ENCODE measurements at places on chromosomes 16 and 17.
A peak's percentile ranks its signal among the peaks of the same experiment; 100 is the strongest.

DNA sequence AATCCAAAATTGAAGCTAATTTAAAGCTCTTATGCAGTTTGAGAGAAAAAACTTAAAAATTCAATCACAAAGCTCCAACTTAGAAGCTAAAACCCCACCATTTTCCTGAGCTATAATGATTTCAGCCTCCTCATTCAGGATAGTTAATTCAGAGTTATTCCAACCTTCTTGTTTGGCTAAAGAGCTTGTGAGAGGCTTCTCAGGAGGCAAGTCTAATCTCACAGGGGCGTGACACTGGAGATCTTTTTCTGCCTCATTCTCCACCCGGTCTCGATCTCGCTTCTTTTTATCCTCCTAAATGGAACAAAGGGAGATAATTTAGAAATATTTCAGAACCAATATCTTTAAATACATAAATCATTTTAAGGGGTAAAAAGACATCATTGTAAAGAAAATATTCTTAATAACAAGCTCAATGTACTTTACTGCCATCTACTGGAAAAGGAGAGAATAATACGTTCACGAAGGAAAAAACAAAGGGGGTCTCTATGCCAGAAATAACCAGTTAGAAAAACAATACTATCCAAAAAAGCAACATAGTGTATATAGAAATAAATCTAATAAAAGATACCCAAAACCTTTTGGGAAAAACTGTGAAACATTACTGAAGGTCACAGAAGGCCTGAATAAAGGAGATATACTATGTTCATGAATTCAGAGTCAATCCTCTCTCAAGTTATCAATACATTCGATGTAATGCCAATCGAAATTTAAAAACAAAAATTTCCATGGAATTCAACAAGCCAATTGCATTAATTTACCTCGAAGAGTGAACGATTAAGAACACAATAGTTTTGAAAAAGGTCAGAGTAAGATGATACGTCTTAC, 13.9 kb downstream of the BRD7 start:
- DNase-seq: no peak

GRCh38 chr17:38613981-38614779, 8.4 kb upstream of the SRCIN1 start:
- DNase-seq: no peak

DNA sequence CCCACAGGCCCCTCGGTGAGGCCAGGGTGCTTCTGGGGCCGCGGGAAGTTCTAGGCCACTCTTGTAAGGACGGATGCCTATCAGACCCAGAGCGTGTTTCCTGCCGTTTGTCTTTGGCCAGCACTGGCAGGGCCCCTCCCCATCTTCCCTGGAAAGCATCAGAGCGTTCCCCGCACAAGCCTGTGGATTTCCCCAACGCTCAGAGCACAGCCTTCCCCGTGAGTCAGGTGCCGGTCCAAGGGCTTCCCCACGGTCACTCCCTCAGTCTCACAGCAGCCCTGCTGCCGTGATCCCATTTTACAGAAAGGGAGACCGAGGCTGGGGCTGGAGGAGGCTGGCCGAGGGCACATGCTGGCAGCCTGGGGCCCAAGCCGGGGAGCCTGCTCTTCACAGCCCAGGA, 33.7 kb downstream of the CRISPLD2 start:
- DNase-seq: no peak

- peak; percentile 75 for DNase-seq
Measured at GRCh38 chr16:85275533-85276249, 163.4 kb upstream of the CIBAR2 start.

DNA sequence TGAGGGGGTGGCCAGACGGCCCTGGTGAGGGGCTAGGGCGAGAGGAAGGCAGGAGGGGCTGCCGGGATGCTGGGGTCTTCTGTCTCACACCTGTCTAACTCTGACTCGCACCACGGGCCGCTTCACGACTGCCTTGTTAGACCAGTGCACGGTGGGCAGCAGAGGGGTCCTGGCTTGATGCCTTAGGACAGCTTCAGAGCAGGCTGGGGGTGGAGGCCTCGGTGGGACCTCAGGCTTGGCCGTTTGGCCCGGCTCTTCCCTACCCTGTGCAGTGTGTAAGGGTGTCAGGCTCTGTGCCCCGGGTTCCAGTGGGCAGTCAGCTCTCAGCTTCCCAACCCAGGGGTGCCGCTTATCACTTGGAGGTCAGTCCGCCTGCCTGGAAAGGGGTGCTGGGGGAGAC, 100.7 kb downstream of the OR1D5 start:
- DNase-seq: no peak

DNA sequence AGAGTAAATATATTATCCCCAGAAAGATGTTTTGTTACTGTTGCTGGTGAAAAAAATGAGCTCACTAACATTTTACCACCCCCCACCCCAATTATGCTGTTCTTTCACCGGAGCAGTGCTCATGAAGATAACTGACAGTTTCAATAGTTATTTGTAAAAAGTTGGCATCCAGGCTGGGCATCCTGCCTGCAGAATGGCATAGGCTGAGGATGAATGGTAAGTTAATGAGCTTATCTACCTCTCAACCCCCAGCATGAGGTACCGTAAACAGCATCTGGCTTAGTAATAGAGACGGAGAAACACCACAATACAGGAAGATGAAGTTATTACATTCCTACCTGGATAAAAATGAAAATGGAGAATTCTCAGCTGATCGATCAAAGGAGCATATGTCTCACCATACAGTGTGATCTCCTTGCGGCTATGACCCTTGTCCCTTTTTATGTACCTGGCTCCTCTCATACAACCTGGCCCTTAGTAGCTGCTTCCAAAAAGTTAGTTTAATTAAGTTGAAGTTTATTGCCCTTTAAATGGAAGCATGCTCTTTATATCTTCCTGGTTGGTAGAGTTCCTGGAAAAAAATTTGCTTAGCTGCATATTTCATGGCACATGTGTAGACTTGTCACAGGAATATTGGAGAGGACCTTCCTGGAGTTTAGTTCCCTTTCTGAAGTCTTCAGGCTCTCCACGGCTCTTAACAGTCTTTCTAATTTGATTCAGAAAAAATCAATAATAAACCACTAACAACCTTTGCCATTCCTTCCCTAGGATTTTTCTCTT, 61.2 kb upstream of the MPHOSPH6 start:
- no peak for DNase-seq

DNA sequence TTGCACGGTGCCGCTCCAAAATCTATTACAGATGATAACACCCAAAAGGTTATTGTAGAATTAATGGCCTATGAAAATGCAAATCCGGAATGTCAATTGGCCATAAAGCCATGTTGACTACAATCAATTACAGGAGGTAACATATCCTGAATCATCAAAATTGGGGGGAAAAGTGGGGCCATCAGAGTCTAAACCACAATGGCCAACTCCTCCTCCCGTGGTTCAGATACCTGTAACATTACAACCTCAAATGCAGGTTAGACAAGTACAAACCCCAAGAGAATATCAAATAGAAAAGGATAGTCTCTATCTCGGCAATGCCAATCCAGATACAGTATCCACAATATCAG, 14.9 kb downstream of the FLYWCH1 start:
- no peak for DNase-seq

DNA sequence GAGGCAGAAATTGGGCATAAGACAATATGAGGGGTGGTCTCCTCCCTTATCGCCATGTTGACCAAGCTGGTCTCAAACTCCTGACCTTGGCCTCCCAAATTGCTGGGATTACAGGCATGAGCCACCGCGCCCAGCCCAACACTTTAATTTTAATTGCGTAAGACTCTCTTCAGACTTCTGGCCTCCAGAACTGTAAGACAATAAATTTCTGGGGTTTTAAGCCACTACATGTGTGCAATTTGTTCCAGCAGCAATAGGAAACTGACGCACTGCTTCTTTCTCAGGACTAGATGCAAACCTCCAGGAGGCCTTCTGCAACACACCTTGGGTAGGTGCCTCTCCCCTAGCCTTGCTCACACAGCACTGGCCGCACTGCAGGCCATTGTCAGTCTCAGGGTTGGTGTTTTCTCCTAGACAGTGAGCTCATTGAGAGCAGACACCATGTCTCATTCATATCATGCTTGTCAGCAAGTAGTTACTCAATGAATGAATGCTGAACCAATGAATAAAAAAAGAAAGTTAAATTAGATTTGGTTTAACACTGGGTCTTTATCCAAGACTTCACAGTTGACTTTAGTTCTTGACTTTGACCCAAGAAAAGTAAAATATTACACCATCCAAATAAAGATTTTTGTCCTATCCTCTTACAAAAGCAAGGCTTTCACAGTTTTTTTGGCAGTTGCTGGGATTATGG, 5.5 kb upstream of the ACSF2 start:
- DNase-seq: no peak

- DNase-seq: no peak
Measured at GRCh38 chr16:75005697-75006096, 6.9 kb downstream of the ZNRF1 start.

- DNase-seq: no peak
Measured at GRCh38 chr17:34367486-34368195, 4.6 kb upstream of the CCL1 start.

DNA sequence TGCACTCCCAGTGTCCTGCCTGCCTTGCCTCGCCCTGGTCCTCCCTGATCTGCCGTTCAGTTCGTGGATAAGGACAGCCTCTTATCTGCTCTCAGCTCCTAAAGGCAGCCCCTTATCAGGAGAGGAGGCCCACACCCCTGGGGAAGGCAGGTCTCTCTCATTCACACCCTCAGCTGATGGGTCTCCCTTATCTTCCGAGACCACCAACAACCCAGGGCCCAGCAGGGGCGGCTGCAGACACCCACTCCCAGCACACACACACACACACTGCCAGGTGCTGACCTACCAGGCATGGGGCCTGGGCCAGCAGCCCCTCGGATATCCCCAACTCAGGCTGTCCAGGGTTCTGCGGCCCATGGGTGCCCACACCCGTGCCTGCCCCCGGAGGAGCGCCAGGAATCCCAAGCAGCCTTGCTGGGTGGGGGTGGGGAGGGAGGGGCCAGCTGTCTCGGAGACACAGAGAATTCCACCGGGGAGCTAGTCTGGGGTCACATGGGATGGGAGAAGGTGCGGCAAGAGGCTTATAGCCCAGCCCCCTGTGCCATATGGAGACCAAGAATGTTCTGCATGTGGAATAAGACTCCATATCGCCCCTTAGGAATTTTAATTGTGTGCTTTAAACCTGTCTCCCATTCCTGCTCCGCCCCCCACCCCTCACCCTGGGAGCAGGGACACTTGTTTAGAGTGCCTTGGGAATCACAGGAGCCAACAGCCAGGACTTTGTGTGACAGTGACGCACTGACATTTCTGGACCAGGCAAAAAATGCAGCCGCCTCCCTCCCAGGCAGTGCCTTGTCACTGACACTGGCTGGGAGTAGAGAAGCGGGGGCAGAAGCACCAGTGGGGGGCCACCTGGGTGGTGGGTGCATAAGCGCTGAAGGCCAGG, 41.9 kb upstream of the EMP2 start:
- DNase-seq: no peak

- no peak for DNase-seq
Measured at GRCh38 chr16:66596986-66597848, 7.3 kb upstream of the CMTM3 start.

DNA sequence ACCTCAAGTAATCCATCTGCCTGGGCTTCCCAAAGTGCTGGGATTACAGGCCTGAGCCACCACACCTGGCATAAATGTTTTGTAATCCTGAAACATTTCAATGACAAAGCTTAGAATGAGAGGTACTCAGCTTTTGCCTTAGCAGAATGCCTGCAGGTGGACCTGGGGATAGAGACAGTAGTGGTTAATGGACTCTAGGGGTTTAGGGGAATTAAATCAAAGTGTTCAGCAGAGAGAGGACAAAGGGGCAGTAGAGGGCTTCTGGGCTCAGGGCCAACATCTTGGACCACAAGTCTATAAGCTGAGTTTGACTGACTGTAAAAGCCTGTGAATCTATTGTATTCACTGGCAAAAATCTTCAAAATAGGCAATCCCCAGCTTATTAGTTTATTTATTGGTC, 36.0 kb upstream of the MED13 start:
- DNase-seq: no peak

GRCh38 chr17:37848690-37849616, 75.3 kb upstream of the TBC1D3K start:
- no peak for DNase-seq

DNA sequence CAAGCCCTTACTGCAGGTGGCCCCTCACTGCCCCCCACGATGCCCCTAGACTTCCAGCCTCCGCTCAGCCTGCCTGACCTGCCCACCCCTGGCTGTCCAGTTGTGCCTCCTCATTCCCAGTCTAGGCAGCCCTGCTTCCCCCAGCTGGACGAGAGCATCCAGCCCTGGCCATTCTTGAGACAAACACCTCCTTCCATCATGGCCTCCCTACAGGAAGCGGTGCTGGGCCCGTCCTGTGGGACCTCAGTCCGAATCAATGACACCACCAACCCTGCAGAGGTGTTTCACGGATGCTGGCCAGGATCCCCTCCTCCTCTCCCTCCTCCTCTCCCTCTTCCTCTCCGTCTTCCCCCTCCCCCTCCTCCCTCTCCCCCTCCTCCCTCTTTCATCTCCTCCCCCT, 28.3 kb downstream of the CCDC40 start:
- DNase-seq: no peak

- DNase-seq: peak; percentile 71
Measured at GRCh38 chr17:42894283-42895184, 6.1 kb upstream of the G6PC1 start.

GRCh38 chr17:80287806-80288567, 27.3 kb downstream of the RNF213 start:
- DNase-seq: no peak

DNA sequence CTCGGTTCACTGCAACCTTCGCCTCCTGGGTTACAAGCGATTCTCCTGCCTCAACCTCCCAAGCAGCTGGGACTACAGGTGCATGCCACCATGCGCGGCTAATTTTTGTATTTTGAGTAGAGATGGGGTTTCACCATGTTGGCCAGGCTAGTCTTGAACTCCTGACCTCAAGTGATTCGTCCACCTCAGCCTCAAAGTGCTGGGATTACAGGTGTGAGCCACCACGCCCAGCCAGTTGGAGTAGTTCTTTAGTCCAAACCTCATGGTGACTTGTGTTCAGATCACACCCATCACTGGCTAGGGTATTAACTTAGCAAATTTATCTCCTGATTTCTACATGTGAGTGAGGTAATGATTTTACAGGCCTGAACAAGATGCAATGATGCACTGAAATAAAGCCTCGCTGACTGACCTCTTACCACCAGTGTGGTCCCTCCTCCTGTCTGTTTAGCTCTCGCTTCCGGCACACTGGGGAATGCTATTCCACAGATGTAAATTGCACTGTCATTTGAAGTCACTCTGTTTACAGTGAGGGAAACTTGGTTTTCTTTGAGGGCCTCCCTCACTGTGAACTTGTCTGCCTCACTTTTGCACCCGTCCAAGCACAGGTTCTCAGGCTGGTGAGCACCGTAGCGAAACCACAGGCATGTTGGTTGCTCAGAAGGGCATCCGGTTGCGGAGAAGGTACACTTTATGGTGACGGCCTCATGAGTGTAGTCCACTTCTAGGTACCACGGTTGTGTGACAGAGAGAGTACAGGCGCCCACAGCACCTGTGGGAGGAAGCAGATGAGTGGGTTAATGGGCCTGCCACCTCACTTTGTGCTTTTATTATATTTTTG, 5.5 kb downstream of the IGSF6 start:
- peak; percentile 62 for DNase-seq

Data from transverse colon (tissue), 4 donors.